ENCODE measurements at places on chromosomes 7 and 10.
A peak's percentile ranks its signal among the peaks of the same experiment; 100 is the strongest.

GRCh38 chr10:117553142-117553814 is 10.7 kb downstream of the EMX2 start:
- DNase-seq: no peak

DNA sequence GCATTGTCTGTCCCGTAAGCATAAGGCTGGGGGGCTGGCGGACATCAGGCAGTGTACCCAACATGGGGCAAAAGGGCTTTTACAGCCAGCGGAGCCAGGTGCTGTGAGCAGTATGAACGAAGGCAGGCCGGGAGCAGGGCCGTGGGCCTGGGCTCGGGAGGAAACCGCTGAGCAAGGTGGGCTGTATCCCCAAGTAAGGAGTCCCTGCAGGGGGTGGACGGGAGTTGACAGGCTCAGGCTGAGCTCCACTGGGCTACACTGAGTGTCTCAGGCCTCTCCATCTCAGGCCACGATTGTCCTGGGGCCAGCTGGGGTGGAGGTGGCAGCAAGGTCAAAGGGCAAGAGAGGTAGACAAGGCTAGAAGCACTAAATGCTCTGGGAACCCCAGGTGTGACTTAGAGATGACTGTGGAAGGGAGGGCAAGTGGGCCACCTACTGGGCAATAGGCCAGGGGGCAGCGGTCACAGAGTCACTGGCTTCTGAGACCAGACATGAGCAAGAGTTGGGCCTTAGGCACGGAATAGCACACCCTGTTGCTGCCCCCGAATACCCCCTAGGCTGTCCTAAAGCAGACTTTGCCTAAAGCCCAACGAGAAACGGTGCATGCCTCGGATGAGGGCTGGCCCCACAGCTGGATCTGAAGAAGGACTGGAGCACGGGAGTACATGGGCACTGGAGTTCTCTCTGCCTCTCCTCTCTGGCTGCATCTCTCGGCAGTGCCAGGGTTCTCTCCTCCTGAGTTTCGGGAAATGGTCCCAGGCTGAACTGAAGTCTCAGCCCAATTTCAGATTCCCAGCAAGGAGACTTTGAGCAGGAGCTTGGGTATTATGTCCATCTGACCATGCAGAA is 10.8 kb upstream of the RAMP3 start:
- DNase-seq: no peak

DNA sequence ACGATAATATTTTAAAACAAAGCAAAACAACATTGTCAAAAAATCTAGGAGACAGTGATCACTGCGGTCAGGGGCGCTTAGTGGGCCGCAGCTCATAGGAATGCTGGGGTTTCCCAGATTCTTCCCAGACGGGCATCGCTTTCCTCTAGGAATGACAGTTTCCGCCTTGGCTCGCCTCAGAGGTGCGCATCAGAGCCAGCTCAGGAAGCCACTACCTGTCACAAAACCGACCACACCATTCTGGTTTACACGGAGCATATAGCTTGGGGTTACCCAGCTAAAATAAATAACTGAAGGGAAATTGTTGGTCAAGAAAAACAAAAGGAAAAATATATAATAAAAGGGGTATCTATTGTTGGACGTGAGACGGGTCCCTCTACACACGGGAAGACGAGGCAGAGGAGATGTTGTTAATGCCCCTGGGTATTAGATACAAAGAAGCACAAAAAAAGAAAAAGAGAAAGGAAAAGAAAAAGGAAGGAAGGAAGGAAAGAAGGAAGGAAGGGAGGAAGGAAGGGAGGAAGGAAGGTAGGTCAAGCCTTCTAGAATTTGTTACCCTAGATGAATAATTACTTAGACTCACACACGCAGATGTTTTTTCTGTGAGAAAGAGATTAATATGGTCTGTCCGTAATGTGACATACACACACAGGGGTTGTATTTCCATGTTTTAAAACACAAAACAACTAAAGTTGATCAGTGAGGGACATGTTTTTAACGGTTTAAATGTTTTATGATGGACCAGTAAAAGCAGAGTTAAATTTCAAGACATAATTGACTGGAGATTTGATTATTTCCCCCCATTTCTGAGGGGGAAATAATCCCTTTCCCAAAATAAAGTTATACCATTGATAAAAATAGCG is 292.4 kb upstream of the NFE2L3 start:
- no peak for DNase-seq

GRCh38 chr7:41702635-41703371 is at the start of gene INHBA:
Gene INHBA, minus strand, starts transcription at chr7:41703090. Its CDS starts 2,716 bp downstream, at chr7:41700374.
- DNase-seq: peak; percentile 90

DNA sequence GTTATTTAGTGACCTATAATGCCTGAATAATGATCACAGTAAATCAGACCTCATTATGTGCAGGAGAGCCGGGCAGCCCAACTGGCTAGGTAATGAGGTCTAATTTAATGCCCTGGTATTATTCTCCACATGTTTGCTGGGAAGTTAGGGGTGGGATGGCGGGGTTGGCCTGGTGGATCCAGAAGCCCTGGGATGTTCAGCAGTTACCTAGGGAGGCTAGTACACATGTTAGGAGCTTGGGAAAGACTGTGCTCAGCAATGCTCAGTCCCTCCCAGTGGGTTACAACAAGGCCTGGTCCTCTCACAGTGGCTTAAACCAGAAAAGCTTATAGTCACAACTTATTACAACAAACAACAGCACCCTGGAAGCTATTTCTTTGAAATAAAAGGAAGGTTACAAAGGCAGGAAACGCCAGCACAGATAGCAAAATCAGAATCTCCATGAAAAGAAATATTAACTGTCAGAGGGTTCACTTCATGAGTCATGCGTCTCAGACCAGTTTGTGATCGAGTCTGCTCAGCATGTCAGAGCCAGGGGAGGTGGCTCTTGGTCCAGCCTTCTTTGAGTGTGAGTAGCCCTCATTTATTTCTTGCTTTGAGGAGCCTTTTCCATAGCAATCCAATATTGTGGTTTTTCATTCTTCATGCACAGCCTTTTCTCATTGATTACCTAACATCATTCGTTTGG is 418.6 kb upstream of the NPVF start:
- no peak for DNase-seq

- DNase-seq: no peak
These were observed 18.9 kb upstream of the GPR22 start for GRCh38 chr7:107450970-107451369.

GRCh38 chr10:57494486-57494885 is 773.2 kb downstream of the IPMK start:
- DNase-seq: no peak

GRCh38 chr10:118965645-118966044 is 63.9 kb upstream of the NANOS1 start:
- no peak for DNase-seq

DNA sequence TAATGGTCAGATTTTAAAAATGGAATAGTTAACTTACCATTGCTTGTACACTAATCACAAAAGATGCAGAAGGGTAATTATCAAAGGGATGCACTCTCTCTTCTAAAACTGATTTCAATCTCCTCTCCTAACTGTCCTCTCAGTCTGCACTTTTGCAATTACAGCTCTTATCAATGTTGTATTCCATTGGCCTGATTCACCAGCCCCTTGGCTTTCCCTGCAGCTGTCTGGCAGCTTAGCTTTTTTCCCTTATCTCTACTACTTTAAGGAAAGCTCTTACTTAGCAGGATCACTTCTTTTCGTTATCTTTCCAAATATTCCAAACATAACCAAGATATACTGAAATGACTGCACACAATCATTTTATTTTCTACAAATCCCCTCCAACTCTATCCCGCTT is 448.8 kb downstream of the GRM8 start:
- no peak for DNase-seq

GRCh38 chr10:95618101-95618500 is 38.4 kb downstream of the ALDH18A1 start:
- DNase-seq: no peak

GRCh38 chr10:75505840-75506506 is 74.5 kb downstream of the LRMDA start:
- no peak for DNase-seq

GRCh38 chr7:106443156-106443555 is 158.4 kb upstream of the NAMPT start:
- no peak for DNase-seq

- no peak for DNase-seq
These were observed 844 bp downstream of the GRM3 start for GRCh38 chr7:86644282-86645224.

DNA sequence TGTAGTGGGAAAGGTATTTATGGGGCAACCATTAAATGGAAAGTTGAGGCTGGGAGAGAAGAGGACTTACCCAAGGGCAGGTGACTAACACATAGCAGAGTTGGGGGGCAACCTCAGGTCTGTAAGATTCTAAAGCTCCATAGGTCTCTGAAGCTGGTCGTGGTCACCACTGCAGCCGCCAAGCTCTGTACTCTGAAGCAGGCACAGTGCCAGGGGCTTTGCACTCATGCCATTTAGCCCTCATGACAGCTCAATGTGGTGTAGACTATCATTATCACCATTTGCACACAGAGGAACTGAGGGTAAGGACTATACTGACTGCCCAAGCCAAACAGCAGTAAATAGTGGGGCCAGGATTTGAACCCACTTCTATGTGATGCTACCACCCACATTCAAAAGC is 32.5 kb upstream of the TMEM273 start:
- DNase-seq: no peak

DNA sequence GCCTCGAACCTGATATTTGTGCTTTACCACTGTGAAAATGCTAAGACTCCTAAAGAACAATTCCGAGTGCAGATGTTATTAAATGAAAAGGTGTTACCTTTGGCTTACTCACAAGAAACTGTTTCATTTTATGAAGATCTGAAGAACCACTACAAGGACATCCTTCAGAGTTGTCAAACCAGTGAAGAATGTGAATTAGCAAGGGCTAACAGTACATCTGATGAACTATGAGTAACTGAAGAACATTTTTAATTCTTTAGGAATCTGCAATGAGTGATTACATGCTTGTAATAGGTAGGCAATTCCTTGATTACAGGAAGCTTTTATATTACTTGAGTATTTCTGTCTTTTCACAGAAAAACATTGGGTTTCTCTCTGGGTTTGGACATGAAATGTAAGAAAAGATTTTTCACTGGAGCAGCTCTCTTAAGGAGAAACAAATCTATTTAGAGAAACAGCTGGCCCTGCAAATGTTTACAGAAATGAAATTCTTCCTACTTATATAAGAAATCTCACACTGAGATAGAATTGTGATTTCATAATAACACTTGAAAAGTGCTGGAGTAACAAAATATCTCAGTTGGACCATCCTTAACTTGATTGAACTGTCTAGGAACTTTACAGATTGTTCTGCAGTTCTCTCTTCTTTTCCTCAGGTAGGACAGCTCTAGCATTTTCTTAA is 47.7 kb downstream of the MINPP1 start:
- DNase-seq: no peak

- no peak for DNase-seq
These were observed 63.8 kb upstream of the EBF3 start for GRCh38 chr10:130027716-130028464.

DNA sequence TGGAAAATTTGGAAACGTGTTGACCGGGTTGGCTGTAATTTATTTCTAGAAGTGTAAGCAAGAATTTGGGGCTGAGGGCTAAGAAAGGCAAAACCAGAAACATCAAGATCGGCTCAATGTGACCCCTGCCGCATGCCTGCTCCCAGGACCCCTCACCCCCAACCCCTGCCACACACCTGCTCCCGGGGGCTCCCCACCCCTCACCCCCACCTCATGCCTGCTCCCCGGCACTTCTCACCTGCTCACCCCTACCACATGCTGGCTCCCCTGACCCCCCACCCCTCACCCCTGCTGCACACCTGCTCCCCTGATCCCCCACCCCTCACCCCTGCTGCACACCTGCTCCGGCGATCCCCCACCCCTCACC is 19.0 kb upstream of the CFAP46 start:
- DNase-seq: no peak

DNA sequence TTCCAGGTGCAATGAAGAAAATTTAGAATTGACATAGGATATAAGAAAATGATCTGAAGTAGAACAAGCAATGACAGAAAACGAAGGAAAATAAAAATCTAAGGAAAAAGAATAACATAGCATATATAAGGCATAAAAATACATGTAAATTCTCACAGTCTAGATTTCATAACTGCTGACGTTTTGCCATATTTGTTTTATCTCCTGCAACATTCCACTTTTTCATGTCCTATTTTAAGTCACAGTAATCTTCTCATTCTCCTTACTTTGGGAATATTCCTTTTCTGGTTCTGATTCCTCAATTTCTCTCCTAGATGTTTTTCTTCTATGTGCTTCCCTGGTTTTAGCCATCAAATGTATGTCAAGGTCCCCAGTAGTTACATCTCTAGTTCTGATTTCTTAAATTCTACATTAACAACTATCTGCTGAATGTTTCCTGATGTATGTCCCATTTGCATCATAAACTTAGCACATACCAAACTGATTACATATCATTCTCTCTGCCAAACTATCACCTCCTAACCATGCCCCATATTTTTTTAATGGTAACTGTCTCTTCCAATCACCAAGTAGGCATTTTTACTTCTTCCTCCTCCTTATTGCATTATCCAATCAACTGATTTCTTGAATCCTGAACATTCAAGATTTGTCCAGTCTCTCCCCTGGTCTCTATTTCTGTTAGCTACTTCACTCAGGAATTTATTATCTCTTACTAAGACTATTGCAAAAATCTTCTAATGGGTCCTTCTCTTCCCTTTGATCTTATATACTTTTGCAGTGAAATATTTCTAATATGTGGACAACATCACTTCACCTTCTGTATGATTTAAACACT is 171.3 kb downstream of the DNAJC1 start:
- DNase-seq: peak; percentile 22

GRCh38 chr7:78099715-78100394 is 301.3 kb downstream of the PHTF2 start:
- peak; percentile 20 for DNase-seq

DNA sequence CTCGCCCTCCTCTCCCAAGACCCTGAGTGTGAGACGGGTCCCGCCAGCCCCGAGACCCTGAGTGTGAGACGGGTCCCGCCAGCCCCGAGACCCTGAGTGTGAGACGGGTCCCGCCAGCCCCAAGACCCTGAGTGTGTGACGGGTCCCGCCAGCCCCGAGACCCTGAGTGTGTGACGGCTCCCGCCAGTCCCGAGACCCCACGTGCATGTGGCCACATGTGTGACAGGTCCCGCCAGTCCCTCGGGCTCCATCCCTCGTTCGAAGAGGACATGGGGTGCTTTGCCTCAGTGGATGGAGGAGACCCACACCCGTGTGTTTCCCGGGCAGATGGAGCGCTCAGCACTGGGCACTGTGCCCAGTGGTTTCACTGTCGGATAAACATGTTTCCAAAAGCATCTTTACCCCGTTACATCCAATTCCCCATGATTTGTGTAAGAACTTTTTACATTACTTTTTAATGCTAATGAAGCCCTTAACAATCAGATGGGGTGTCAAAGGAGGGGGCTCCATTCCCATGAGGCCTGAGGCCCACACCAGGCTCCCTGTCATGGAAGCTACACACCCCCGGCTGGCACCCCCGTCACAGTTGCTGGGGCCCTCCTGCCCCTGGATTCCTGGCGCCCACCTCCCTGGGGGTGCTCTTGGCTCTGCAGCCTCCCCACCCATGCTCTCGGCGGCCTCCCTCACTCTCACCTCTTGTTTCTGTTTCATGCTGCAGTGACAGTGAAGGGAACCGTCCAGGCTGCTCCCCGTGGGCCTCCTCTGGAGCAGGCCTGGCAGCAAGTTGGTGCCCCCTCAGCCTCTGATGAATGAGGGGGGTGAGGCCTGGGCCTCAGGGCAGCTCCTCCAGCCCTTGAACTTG is 48.5 kb upstream of the CFAP46 start:
- DNase-seq: no peak

GRCh38 chr7:5494683-5495561 is 71.3 kb upstream of the TNRC18 start:
- DNase-seq: no peak

- DNase-seq: no peak
These were observed 46.9 kb downstream of the SLIT1 start for GRCh38 chr10:97138846-97139245.
